Activated T-cell treated with anti-CD3 and anti-CD28 coated beads for 24 hours (primary cell): ENCODE measurements at places on chromosomes 6 and 20.

DNA sequence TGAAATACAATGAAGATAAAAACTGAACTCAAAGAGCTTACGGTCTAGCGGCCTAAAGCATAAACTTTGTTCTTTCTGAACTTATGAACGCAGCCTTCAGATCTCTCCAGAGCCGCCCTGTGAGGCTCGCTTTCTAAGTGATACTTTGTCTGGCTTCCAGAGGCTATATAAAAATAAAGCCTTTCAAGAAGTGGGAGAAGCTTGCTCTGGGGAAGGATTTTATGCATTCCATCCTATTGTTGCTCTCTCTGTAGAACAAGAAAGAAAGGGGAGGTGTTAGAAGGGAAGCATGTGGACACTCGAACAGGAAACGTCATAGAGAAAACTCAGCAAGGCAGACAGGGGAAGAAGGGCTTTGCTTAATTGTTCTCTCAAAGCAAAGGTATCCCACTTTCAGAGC is 77.0 kb downstream of the TBX18 start:
- DNase-seq, result no peak

DNA sequence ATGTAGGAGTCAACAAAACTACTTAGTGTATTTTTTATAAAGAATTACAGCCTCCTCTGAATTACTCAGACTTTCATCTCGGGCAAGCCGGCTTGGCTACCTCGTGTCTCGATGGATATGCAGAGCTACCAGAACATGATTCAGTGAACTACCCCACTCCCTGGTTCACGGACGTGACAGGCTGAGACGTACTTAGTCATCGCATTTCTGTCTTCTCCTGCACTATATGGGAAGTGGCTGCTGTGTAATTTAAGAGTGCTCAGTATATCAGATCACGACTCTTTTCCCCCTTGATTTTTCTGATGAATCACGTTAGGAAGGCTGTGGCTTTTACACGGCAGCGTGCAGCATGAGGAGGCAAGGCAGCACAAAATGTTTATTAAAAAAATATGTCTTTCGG is 302.7 kb upstream of the ZFP64 start:
- DNase-seq, result peak; percentile 56

GRCh38 chr6:36912586-36912985 is 26.8 kb downstream of the C6orf89 start:
- peak; percentile 49 for DNase-seq

GRCh38 chr20:35541783-35542662 is at the start of gene ERGIC3:
Gene ERGIC3 (plus strand): TSS chr20:35542078. CDS start chr20:35542098, 20 bp downstream.
- DNase-seq, result peak; percentile 97

GRCh38 chr6:85004361-85004995 is 240.1 kb upstream of the TBX18 start:
- DNase-seq, result no peak

GRCh38 chr6:150741633-150742200 is 123.8 kb upstream of the MTHFD1L start:
- no peak for DNase-seq

- no peak for DNase-seq
Observed at GRCh38 chr6:159871906-159872305, 18.9 kb upstream of the MAS1 start.

DNA sequence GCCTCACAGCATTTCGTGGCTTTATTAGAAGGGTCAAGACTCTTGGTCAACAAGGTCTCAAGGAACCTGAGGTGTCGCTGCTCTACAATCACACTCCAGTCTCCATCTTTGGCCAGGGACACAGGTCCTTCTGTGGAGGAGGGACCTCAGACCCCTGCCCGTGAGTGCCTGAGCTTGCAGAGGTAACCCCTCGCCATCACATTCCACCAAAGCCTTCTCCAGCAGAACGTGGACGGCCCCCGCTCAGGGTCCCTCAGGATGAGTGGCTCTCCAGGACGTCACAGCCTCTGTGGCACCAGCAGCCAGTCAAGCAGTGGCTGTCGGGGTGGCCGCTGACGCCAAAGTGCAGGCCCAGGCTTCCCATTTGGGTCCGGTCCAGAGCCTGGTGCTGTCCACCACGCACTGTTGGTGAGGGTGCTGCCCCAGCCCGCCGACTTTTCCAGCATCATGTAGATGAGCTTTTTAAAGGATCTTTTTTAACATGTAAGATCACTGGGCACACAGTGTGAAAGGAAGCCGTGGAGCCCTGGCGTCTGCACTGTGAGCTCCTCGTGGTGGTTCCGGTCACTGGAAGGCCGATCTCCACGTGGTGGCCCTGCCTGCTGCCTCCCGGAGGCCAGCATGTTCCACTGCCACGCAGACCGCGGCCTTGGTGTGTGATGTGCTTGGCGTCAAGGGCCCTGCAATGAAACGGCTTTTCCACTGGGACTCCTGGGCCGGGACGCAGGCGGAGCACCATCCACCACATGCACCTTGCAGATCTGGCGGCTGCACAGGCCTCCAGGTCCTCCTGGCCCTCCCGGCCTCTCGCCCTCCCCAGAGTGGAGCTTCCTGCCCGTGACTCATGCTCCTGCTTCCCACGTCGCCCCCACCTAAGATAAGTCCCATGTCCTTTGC is 8.3 kb upstream of the KIF25 start:
- DNase-seq, result no peak

DNA sequence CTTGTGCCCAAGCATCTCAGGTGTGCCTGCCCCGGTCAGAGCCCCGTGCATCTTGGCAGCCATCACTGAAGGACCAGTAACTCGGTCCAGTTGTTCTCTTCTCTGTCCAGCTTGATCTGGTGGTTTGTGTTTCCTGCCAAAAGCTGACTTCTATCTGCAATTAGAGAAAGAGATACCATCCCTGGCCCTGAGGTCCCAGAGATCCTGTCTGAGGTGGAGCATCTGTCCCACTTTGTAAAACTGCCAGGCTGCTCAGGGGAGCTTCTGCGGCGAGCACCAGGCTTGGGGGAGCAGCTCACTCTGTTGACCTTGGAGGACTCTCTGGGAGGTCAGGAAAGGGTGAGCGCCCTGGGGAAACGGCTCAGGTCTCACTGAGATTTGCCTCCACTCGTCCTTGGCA is 35.1 kb downstream of the MYT1 start:
- no peak for DNase-seq

DNA sequence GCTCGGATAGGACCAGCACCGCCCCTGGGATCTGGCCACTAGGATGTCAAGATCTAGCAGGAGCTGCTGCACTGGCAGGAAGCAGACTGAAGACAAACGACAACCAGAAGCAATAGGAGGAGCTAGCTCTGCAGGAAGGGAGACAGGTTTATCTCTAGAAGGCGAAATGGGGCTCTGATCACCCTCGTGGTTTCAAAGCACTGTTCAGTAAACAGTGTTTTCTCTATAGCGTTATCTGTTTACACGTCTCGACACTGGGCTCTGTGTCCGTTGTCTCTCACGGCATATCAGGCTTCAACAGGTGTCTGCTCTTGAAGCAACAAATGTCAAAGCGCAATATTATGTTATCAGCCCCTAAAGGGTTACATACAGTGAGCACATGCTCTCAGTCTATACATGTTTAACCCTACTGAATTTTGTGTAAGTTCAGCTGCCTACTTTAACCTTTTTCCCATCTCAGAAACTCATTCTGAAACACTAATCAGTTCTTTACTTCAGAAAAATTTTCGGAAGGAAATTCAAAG is 23.8 kb downstream of the TMEM14B start:
- no peak for DNase-seq

- no peak for DNase-seq
Observed at GRCh38 chr6:123925350-123925749, 121.7 kb downstream of the NKAIN2 start.

- DNase-seq, result no peak
Observed at GRCh38 chr20:15625981-15626380, 947.3 kb downstream of the KIF16B start.

- DNase-seq, result peak; percentile 89
Observed at GRCh38 chr6:30678964-30679726, 6.3 kb upstream of the DHX16 start.

DNA sequence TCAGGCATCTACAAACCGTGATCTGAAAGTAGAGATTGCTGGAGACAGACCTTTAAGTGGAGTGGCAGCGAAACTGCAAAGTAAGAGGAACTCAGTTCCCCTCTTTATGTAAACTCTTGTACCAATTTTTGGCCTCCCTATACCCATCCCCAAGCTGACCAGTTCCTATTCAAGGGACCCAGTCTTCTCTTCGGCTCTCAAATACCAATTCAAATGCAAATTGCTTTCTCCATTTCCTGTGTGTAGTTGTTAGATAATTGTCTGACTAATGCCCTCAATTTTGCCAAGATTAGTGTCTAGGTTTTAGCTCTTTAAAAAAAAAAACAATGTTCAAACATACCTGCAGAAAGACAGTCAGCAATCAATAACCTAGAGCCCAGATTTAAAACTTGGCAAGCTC is 150.9 kb downstream of the EYA4 start:
- DNase-seq, result no peak

DNA sequence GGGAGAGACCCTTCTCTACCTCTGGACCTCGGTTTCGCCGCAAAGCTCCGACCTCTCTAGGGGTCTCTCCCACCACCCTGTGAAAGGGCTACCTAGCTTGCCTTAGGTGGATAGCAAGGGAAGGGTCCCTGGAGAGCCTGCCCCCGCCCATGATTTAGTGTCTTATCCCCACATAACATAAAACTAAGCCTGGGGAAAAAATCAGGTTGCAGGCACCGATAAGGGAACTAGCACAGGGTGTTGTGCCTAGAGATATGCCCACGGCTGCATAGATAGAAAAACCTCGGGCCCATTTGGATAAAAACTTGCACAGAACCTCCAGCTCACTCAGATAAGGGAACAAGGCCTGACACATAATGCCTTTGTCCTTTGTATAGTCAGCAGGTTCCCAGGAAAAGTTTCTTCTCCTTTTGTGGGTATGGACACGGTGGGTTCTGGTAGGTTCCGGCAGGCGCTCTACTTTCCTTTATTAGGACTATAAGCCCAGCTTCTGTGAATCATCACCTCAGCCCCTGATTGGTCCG is 846 bp downstream of the ZSCAN31 start:
- no peak for DNase-seq

DNA sequence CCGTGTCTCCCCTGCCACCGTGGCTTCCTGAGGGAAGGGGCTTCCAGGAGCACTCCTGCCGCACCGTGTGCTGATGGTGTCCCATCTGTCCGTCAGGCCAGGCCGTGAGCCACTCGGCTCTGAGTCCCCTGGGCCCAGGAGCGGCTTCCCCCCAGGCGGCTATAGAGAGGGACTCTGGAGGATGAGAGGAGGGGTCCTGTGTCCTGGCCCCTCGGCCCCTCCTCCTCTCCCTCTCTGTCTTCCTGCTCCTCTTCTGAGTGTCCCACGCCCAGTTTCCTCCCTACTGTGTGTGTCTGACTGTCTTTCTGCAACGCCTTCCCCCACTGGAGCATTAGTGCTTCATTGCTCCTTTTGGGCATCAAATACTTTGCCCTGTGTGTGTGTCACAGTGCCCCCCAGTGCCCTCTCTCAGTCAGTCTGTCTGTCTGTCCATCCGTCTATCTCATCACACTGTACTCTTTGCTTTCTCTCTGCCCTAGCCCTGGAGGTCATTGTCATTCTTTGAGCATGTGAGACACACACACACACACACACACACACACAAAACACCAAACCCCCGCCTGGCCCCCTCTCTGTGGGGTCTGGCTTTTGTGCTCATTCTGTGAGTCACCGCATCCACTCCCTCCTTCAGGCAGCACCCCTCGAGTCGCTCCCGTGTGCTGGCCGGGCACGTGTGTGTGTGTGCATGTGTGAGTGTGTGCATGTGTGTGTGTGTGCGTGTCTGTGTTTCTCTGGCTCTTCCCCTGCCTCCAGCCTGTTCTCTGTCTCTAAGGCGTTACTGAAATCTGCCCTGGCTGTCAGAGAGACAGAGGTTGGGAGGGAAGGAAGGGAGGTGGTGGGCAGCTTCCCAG is 71.9 kb downstream of the SRC start:
- no peak for DNase-seq

DNA sequence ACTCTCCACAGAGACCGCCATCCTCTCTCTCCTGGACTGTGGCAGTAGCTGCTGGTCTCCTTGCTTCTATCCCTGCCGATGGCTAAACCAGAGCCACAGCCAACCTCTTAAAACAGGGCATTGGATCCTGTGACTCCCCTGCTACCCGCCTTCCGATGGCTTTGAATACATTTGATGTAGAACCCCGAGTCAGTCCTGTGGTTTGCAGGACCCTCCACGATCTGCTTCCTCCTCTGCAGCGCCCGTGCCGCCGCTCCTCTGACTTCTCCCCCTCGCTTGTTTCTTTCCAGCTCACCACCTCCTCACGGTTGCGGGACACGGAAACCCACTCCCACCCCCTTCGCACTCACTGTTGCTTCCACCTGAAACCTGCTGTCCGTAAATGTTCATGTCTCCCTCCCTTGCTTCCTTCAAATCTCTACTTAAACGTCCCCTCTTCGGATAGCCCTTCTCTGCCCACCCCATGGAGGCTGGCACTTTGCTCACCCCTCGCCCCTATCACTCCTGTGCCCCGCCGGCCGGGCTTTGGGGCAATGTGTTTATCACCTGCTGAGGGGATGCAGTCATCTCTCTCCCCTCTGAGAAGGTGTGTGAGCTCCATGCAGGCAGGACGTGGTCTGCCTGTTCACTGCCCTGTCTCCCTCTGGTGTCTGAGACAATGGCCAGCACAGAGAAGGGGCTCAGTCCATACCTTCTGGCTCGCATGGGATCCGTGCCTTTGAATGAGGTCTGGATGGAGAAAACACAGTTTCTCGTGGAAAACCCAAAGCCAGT is 67.8 kb downstream of the GFOD1 start:
- DNase-seq, result no peak

DNA sequence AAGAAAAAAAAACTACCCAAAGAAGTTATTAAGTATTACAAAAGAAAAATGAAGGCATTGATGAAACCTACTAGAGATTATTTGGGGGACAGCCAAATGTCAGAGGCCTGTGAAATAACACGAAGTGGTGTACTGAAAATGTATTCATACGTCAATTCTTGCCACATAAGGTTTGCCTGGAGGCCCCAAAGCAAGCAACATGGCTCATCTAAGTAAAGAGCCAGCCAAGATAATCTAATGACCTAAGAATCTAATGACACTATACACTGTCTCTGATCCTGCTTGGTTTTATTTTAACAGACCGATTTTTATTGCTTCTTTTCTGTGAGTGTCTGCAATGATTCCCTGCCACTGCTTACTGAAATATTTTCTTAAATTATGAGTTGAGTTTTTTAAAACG is 34.7 kb downstream of the FILIP1 start:
- no peak for DNase-seq

- no peak for DNase-seq
Observed at GRCh38 chr6:168683621-168684020, 242.6 kb downstream of the SMOC2 start.

DNA sequence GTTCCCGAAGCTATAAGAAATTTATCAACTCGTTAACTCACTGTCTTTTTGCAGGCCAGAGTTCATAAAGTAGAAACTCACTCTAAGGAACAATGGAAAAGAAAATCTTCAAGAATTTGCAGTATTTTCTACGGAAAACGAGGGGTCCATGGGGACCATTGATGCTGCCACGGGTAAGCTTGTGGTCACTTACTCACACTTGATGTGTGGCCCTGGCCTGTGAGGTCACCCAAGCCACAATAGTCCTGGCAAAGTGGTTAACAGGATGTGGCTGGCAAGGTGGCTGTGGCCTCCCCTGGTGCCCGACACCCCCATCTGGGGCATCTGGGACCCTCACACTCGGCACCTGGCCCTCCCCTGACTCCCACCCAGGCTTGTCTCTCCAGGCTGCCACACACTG is 123.4 kb downstream of the C6orf118 start:
- DNase-seq, result no peak
